ENCODE measurements at places on chromosomes 3 and 15. TPM values are rescaled to one million over a fixed set of nuclear protein-coding genes. Genes with fewer than 3 reads are reported as not detected.

Gene LNP1
- 4.4 TPM for total RNA-seq

Gene CTXND1
- total RNA-seq, result 0.49 TPM

Gene XPC
- 33.6 TPM for total RNA-seq

Gene EOMES
- 0.49 TPM for total RNA-seq

Gene HYAL2
- total RNA-seq, result 173 TPM

Gene KNG1
- total RNA-seq, result not detected

Gene CNTN4
- total RNA-seq, result 22.1 TPM

Gene OCA2
- total RNA-seq, result 0.25 TPM

Gene ABHD6
- total RNA-seq, result 18.9 TPM

Gene FBXO22
- total RNA-seq, result 13.0 TPM

Gene PRR20G
- total RNA-seq, result not detected

Gene RTP3
- not detected for total RNA-seq

Gene MED12L
- total RNA-seq, result 1.7 TPM

Gene LRRN1
- total RNA-seq, result 1.7 TPM

Gene ADAMTS9
- 118 TPM for total RNA-seq

Gene CHRNB4
- total RNA-seq, result 0.74 TPM

Gene MST1R
- total RNA-seq, result 38.1 TPM

Gene LARP6
- total RNA-seq, result 50.6 TPM

Gene SMCO1
- not detected for total RNA-seq

Gene ATRIP
- total RNA-seq, result 13.8 TPM

Gene NEK11
- 8.6 TPM for total RNA-seq

Gene IL17RE
- 15.2 TPM for total RNA-seq

Gene GPR171
- total RNA-seq, result 5.4 TPM

Gene PLCH1
- 0.25 TPM for total RNA-seq

Gene PDCD10
- 71.7 TPM for total RNA-seq

Gene GP5
- not detected for total RNA-seq

Gene RLBP1
- not detected for total RNA-seq

Gene SLC28A1
- total RNA-seq, result not detected

Gene TNNC1
- 1.7 TPM for total RNA-seq

Gene SEMA5B
- 0.25 TPM for total RNA-seq

Gene LINGO1
- total RNA-seq, result 4.7 TPM

Gene WDR72
- not detected for total RNA-seq

Gene CCDC80
- 51.6 TPM for total RNA-seq

Gene CHDH
- 1.7 TPM for total RNA-seq

Gene UBA3
- 84.7 TPM for total RNA-seq

Gene PLA2G4E
- total RNA-seq, result 8.8 TPM

Gene MUC13
- total RNA-seq, result not detected

Gene SLC22A13
- not detected for total RNA-seq

Gene GPR87
- total RNA-seq, result 12.3 TPM

Gene LDHAL6B
- total RNA-seq, result not detected

Gene CELF6
- total RNA-seq, result 7.1 TPM

Gene EEFSEC
- total RNA-seq, result 24.6 TPM

Gene OXTR
- 0.25 TPM for total RNA-seq

Gene EBLN2
- 6.4 TPM for total RNA-seq

Gene TUSC7
- total RNA-seq, result not detected

Gene FSIP1
- total RNA-seq, result 0.98 TPM

Gene KCNH8
- 2.0 TPM for total RNA-seq

Gene ABI3BP
- 91.1 TPM for total RNA-seq

Gene PATL2
- not detected for total RNA-seq

Gene LMAN1L
- not detected for total RNA-seq
